ENCODE measurements at places on chromosomes 1 and 21. TPM values are rescaled to one million over a fixed set of nuclear protein-coding genes. Genes with fewer than 3 reads are reported as not detected.
A peak's percentile ranks its signal among the peaks of the same experiment; 100 is the strongest.

DNA sequence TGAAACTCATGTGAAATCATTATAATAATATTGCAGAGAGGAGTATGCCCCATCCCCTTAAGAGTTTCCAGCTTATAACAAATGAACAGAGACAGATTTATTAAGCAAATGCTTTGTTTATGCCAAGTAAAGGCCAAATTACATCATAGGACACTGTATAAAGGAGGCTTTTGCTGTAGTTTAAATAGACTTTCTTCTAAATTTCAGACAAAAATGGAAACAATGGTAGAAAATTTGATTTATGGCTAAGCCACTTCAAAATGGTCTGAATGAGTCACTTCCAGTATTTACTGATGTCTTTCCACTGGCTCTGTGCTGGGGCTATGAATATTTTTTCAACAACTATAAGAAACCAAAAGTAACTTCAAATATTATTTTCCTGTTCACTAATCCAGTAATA, 81.1 kb upstream of the ST6GALNAC5 start:
- peak; percentile 16 for DNase-seq

GRCh38 chr21:31688603-31689368, 29.3 kb downstream of the SOD1 start:
- DNase-seq, result no peak

DNA sequence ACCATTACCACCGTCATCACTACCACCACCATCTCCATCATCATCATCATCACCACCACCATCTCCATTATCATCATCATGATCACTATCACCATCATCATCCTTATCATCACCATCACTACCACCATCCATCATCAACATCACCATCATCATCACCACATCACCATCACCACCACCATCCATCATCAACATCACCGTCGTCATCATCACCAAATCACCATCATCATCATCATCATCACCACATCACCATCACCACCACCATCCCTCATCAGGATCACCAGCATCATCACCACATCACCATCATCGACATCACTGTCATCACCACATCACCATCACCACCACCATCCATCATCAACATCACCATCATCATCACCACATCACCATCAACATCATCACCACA, 203.0 kb upstream of the VAMP3 start:
- DNase-seq, result no peak

DNA sequence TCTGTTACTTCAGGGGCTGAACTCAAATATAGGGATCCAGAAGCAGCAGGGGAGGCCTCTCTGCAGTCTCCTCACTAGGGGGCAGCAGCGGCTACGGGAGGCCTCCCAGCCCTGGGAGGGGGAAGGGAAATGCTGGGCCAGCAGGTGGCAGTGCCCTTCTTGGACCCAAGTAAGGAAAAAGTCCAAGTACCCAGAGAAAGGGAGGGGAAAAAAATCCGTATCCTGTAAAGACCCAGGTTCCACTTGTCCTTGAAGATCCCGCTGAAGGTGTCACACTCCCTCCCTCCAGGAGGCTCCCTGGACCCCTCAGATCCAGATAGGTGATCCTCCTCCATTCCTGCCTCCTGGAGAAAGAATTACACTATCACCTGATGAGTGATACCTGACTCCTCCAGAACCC, 14.1 kb upstream of the NUAK2 start:
- DNase-seq, result no peak

The GBP7 gene
- not detected for total RNA-seq
